ENCODE measurements at places on chromosomes 2 and 18.

DNA sequence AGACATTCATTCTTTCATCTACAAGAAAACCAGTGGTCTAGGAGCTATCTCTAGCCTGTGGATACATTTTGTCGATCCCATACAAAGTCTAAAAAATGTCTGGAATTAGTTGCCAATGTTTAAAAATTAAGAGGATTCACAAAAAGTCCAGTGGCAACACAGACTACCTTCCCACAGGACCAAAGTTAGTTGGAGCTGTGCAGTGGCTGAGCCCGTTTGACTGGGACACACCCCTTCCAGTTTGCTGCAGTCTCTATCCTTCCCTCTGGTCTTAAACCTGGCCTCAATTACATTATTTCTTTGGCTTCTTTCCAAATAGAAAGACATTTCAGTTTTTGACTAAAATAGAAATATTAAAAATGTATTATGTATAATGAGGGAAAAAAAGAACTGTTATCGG, 18.6 kb downstream of the SLC16A14 start:
- DNase-seq: no peak

GRCh38 chr2:107932979-107933378, 53.3 kb upstream of the SLC5A7 start:
- peak; percentile 26 for DNase-seq

DNA sequence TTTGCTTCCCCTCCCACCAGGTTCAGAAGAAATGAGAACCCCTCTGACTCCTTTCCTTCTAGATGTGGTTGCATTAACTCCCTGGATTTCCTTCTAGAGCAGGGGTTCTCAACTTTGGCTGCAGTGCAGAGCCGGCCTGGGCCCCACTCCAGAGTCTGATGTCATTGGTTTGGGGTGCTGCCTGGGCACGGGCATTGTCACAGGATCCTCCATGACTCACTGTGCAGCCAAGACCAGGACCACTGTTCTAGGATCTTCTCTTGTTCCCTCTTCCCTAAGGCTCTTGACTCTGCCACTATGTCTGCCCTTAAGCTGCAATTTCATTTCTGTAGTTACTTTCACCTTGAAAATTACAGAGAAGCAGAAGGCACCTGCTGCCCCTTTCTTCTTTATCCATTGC, 31.8 kb downstream of the TBC1D8 start:
- no peak for DNase-seq

GRCh38 chr2:112605926-112606325, 21.5 kb downstream of the CHCHD5 start:
- no peak for DNase-seq

- no peak for DNase-seq
Observed at GRCh38 chr2:8602809-8603208, 79.0 kb upstream of the ID2 start.

GRCh38 chr2:99127981-99128380, 13.5 kb upstream of the C2orf15 start:
- no peak for DNase-seq

- DNase-seq: no peak
Observed at GRCh38 chr2:226799211-226799975, at the start of gene IRS1. TSS of gene IRS1 (minus strand) at chr2:226799820. CDS start at chr2:226798738, 1,082 bp downstream.

- DNase-seq: no peak
Observed at GRCh38 chr18:40006634-40007033, 1948.4 kb upstream of the PIK3C3 start.

DNA sequence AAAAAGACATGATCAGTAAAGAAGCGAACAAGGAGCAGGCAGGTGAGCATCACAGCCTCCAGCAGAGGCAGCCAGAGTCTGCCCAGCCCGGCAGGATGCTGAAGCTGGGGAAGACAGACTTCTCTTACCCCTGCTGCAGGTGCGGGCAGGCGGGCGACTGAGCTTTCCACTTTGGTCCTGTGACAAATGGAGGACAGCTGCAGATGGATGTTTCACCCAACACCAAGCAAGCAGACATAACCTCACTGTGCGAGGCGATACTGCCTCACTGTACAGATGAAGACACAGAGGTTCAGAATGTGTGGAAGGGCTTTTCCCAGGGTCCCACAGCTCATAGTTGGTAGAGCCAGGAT, 251.0 kb downstream of the AFF3 start:
- DNase-seq: no peak

DNA sequence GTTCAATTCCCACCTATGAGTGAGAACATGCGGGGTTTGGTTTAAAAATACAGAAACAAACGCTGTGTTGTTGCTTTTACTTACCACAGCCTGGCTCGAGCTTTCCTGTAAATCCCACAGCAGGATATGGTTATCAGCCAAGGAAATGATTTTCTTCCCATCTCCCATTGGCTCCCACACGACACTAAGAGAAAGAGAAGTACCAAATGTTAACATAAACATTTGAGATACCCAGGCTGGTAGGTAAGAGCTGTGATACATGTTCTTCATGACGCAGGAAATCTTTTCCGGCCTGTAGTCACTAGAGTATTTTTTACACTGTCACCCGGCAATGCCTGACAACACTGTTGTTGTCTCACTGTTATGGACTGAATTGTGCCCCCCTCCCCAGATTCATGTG, 163.6 kb downstream of the EIPR1 start:
- no peak for DNase-seq

DNA sequence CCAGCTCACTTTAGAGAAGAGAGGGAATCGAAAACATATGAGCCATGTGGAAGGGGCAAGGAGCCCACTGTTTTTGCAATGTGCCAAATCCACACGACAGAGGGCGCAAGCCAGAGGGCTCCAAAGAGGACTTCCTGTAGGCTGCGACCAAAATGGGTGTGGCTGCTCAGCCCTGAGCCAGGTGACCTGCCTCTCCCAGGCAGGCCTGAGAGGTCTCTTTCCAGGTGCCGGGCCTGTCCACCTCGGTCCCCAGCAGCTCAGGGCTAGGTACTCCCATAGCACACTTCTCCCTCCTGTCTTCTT, 153.8 kb downstream of the TTC32 start:
- DNase-seq: no peak

DNA sequence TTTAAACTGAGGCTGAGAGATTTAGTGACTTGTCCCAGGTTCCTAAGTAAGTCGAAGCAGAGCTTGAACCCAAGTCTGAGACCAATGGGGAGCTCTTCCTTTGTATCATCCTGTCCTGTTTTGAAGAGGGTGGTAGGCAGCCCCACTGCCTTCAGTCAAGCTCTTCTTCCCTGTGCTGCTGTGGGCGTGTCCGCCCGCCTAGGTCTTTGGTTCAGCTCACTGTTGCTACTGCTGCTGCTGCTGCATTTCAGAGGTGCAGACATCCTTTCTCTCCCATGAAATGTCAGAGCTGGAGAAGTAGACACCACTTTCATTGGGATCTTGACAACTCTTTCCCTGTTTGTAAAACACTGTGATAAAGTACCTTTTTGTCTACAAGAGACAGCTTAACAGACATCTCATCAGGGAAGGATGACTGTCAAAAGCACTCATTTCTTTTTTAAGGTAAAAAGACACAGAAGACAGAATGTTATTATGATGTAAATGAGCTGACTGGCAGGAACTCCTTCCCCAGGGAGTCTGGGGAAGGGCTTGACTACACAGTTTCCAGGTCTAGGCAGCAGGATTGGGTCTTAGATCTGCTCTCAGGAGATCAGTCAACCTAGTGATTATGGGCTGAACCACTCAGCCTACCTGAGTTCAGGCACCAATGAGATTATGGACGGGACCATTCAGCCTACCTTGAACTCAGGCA, 91.7 kb upstream of the TRIB2 start:
- no peak for DNase-seq

- DNase-seq: peak; percentile 19
Observed at GRCh38 chr2:95303191-95303919, 6.2 kb downstream of the KCNIP3 start.

GRCh38 chr2:149737896-149738295, 150.3 kb upstream of the MMADHC start:
- DNase-seq: no peak

- DNase-seq: no peak
Observed at GRCh38 chr18:47993409-47993808, 63.0 kb upstream of the SMAD2 start.

DNA sequence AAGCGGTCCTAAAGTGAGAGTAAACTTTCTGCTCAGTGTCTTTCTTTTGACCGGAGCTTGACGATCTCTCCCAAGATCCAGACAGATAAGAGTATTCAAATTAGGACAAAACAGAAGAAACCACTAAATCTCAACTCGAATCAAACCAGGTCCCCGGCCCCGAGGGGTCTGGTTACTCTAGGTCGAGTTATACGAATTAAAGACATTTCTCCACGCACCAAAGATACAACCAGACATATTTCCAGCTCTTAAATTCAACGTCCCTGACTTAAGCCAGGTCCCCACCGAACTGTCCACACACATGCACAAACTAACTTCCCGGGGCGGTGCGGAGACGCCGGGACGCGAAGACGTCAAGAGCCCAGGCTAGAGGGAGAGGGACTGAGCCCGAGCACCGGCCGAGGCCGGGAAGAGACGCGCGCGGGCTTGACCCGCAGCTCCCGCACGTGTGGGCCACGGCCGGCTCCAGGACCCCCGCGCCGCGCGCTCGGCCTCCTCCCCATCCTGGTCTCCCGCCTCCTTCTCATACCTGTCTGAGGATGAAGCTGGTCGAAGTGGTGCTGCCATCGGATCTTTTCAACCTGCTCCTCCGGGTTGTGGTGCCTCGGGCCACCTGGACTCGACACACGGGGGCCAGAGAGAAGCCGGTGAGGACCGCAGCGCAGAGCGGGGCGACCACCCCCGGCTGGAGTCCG, 896 bp downstream of the CACNB4 start:
- no peak for DNase-seq

DNA sequence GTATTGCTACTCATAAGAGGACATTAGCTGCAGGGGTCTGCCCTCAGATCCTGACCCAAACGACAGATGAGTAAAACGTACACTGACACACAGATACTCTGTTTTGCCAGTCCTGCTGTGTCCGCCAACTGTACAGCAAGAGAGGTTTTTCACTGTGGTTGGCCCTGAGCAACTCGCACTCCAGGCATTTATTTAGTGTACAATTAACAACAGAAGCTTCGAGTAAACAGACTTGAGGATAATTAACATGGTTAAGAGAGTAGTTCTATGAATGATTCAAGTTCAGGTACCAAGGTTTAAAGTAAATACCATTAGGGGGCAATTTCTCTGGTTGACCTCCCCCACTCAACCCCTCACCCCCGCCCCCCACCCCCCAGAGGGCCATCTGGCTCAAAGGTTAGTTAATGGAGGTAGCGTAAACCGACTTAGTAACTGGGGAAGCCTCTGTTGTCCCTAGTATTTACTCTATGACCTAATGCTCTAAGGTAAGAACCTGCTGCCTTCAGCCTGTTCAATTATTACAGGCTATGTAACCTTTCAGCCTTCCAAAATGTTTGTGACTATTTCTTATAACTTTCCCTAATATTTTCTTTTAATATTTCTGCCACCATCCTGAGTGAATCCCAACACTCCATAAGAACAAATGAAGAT, 103.9 kb upstream of the XIRP2 start:
- DNase-seq: no peak

DNA sequence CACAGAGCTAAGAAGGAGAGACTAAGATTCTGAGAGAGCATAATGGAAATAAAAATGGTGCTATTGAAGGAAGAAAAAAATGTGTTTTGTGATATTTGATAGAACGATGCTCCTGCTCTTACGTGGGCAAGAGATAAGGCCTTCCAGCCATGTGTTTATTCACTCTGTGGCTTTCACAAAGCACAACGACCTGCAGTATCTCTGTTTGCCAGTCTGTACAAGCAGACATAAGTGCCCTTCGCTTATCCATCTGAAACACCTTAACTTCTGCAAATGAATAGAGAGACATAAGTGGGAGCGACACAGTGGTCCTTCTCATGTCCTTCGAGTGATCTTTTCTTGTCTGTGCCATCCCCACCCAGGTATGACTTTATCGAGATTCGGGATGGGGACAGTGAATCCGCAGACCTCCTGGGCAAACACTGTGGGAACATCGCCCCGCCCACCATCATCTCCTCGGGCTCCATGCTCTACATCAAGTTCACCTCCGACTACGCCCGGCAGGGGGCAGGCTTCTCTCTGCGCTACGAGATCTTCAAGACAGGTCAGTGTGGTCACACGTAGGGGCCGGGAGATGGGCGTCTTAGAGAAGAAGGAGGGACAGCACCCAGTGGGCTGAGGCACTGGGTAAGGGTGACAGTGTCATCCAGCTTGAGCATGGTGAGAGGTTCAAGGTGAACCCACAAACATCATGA, 33.7 kb downstream of the NRP2 start:
- no peak for DNase-seq

DNA sequence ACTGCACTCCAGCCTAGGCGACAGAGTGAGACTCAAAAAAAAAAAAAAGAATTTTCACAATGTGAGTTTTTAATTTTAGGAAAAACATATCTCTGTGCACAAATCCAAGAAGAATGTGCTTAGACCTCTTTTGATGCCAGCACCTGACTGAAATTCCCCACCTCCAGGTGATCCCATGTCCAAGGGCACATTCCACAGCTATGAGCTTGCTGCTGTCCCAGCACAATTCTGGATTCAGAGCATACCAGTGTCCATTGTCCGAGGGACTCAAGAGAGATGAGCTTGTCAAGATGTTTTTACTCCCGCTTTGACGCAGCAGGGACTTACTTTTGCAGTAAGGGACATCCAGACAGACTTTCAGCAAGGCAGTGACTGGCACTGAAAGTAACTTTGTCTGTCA, 489.1 kb upstream of the ACVR2A start:
- no peak for DNase-seq

DNA sequence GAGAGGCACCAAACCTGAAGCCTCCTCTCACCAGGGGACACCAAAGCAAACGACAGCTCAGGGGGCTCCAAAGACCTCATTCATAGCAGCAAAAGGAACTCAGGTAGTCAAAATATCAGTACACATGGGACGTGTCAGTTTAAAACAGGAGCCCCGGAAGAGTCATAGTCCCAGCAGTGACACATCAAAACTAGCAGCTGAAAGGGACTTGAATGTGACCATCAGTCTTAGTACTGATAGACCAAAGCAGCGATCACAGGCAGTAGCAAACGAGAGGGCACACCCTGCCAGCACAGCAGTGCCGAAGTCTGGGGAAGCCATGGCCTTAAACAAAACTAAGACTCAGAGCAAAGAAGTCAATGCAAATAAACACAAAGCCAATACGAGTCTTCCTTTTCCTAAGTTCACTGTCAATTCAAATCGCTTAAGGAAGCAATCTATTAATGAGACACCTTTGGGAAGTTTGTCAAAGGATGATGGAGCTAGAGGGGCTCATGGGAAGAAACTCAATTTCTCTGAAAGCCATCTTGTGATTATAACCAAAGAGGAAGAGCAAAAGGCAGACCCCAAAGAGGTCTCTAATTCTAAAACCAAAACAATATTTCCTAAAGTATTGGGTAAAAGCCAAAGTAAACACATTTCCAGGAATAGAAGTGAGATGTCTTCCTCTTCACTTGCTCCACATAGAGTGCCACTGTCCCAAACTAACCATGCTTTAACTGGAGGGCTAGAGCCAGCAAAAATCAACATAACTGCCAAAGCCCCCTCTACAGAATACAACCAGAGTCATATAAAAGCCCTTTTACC, 1.2 kb downstream of the GALNT5 start:
- no peak for DNase-seq

GRCh38 chr2:85215448-85216401, 82.5 kb downstream of the TCF7L1 start:
- DNase-seq: peak; percentile 76

Measured in forelimb muscle (tissue), 1 donor.